ENCODE measurements at places on chromosomes 3 and 15.
A peak's percentile ranks its signal among the peaks of the same experiment; 100 is the strongest.

DNA sequence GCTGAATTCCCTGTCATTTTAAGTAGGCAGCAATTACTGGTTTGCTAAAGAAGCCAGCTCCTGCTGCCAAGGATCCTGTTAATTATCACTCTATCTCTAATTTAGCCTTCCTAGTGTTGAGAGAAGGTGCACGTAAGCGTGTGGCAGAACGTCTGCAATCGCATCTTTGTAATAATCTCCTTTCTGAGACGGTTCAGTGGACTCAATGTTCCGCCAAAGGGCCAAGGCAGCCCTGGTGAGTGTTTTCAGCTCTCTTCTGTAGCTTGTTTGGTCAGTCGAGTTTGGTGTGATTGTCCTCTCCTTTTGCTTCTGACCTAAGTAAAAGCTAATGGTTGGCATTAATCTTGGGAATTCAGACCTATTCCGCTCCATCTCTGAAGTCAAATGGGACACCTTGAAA, 24.2 kb downstream of the MITF start:
- no peak for DNase-seq

- no peak for DNase-seq
These were observed 55.4 kb downstream of the RASGRF1 start for GRCh38 chr15:79035111-79035601.

- DNase-seq: peak; percentile 30
These were observed 15.0 kb upstream of the C15orf61 start for GRCh38 chr15:67505675-67506572.

DNA sequence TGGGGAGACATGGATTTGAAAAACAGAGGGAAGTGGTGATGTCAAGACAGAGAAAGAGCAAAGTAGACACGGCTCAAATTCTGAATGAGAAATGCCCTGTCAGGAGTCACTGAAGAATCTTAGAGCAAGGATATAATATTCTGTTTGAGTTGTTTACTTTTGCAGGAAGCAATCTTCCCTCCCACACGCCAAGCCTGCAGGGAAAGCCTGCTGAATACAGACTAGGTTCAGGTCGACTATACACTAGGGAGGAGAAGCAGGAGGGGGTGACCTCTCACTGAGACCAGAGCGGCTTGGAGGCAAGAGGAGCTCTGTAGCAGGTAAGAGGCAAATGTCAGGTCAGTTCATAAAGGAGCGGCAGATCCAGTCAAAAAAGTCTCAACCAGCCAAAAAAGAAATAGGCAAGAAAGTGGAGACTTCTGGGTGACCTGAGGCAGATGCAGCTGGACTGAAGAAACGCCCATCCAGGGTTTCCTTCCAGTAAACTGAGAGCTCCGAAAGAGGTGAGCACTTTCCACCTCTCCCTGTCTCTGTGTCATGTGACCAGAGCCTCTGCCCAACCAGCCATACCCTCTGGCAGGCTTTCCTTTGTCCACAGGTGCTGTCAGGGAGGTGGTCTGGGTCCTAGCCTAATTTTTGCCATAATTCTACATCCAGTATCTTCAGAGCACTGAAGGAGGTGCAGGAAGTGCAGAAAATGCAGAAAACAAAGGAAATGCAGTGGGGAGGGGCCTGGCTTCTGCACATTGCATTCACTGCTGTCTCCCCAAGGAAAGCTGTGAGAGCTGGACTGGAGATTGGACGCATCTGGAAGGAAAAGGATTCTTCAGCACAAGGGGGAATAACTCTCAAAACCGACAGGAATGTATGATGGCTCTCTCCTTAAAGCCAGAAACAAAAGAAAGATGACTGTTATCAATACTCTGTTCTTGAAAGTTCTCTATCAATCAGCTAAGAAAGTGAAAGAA, 37.8 kb upstream of the CTXND1 start:
- no peak for DNase-seq

GRCh38 chr15:62287066-62287857, 122.2 kb upstream of the C2CD4B start:
- no peak for DNase-seq

DNA sequence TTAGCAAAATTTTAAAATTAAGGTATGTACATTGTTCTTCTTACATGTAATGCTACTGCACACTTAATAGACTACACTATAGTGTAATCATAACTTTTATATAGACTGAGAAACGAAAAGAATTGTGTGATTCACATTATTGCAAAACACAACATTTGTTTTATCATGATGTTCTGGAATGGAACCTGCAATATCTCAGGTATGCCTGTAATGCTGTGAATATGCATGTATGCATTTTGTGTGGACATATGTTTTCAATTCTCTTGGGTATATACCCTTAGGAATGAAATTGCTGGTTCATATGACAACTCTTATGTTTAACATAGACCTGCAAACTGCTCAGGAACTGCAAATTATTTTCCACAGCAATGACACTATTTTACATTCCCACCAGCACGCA, 38.6 kb upstream of the TJP1 start:
- no peak for DNase-seq

- no peak for DNase-seq
These were observed at the start of gene ARL14 for GRCh38 chr3:160676547-160677303. Gene ARL14, plus strand, starts transcription at chr3:160677160. Its CDS starts 187 bp downstream, at chr3:160677347.

DNA sequence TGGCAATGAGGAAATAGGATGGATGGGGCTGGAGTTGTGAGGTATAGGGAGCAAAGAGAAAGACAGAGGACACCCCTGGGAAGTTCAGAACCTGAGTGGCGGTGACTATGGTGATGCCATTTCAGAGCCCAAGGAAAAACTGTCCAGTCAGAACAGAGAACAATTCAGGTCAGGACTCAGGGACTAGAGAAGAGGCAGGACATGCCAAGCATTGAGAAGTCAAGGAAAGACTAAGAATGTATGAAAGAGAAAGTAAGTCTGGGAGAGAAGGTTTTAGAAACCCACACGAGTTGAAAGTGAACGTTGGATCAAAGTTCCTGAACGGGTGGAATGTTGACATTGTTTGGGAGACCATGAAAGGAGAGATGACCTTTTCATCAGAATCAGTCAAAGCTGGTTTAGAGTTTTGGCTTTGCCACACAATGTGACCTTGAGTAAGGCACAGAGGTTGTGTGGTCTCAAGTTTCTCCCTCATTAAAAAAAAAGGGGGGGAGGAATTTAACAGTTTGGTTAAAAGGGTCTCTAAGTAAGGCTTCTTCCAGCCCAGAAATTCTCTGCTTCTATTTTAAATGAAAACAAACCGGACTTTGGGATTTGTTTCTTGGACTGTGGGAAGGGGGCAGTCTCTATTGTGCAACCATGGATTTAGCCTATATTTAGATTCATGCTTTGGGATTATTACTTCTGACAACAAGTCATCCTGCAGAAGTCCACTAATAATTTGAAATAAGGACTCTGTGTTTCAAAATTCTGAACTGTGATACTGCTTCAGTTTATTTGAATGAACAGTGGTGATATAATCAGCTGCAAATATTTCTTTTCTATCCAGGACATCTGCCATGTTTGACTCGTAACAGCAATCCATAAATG, 315.9 kb upstream of the TBL1XR1 start:
- no peak for DNase-seq

- DNase-seq: no peak
These were observed 23.4 kb downstream of the VIPR1 start for GRCh38 chr3:42525736-42526345.

DNA sequence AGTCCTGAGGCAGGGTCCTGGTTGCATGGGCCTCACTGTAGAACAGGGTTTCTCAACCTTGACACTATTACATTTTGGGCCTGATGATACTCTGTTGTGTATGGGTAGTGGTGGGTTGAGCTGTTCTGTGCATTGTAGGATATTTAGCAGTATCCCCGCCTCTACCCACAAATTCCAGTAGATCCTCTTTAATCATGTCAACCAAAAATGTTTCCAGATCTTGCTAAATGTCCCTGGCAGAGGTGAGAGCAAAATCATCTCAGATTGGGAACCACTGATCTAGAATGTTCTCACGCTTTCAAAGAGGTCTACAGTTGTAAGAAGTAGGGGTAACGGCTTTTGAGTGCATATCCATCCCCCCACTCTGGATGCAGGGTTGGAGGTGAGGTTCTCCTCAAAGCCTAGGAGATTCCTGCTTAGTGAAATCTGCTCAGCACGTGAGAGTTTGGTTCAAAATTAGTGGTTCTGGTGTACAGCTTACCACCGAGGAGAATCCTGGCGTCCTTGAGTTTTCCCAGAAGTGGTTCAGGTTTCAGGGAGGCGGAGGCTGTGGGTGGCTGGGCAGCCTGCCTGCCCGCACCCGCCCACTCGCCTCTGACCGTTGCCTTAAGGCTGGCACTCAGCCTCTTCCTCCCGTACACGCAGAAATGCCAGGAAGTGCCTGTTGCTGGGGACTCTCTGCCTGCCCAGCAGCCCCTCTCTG, 5.3 kb downstream of the ACVR2B start:
- DNase-seq: no peak

- DNase-seq: no peak
These were observed 99.3 kb downstream of the MME start for GRCh38 chr3:155179437-155179827.

GRCh38 chr3:8113626-8114025, 388.0 kb upstream of the LMCD1 start:
- DNase-seq: no peak

- DNase-seq: no peak
These were observed 201.2 kb downstream of the RPLP1 start for GRCh38 chr15:69653846-69654245.

DNA sequence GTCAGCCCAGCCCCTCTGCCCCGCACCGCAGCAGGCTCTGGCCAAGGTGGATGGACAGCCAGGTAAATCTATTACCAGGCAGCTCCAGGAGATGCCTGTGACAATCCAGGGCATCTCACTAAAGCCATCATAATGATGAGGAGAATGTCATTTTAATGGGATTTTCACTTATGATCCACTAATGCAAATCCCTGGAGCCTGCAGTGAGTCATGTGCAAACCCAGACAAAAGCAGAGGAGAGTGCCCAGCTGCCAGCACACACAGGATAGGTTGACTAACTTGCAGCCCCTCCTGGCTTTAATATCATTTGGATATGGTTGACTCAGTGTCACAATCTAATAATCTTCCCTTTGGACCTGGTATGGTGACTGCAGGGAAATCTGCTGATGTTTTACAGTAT, 206.9 kb upstream of the TRIM42 start:
- DNase-seq: no peak

DNA sequence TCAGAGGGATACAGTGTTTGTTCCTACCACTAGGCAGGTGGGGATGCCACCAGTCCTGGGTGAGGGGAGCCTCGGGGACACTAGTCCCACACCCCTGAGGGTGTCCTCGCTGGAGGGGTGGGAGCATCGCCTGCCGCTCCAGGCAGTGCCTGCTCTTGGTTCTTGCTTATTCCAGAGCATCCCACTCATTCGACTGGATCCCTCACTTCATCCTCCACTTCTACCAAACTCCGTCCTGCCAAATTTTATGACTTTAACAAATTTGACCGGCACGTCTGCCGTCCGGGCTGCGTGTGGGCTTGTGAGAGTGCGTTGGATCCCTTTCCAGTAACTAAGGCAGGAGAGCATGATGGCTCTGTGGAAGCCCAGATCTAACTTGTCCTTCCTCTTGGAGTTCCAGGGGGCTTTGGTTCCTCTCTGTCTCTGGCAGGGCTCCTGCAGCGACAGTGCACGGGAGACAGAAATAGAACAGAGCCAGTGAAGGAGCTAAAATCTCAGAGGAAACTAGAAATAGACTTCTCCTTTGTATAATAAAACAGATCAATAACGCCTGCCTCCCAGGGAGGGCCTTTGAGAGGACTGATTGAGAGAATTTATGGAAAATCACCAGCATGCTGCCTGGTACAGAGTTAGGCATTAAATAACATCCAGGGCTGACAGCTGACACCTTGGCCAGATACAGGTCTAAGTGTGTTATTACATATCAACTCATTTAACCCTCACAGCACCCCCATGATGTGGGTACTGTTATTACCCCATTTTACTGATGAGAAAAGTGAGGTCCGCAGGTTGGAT, 34.5 kb downstream of the MGLL start:
- DNase-seq: no peak

GRCh38 chr15:64944961-64945360, 33.3 kb downstream of the ANKDD1A start:
- no peak for DNase-seq

DNA sequence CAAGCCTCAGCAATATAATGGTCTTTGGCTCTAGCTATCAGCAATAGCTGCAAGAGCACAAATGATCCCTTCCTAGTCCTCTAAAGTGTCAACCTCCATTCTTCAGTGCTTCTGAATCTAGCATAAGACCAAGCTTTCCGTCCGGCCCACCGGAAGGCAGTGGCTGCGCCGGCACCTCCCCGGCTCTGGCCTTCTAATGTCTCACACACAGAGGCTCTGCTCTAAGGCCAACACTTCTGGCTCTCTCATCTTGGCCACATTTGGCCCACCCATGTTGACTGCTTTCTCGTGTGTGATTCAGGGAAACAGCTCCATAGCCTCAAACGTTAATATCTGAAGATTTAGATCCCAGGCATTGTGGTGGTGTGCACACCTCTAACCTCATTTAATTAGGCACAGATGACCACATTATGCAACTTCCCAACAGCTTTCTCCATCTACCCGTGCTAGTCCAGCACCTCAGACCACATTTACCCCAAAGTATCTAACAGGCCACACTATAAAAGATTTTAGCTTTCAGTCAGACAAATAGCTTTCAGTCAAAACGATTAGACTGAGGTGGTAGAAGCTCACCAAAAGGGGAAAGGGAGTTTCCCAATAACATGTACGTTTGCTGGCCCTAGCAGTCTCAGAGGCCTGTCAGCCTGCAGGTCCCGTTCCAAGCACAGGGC, 19.3 kb downstream of the SLC51A start:
- DNase-seq: no peak

GRCh38 chr15:90482124-90483011, 47.4 kb upstream of the CRTC3 start:
- peak; percentile 84 for DNase-seq

DNA sequence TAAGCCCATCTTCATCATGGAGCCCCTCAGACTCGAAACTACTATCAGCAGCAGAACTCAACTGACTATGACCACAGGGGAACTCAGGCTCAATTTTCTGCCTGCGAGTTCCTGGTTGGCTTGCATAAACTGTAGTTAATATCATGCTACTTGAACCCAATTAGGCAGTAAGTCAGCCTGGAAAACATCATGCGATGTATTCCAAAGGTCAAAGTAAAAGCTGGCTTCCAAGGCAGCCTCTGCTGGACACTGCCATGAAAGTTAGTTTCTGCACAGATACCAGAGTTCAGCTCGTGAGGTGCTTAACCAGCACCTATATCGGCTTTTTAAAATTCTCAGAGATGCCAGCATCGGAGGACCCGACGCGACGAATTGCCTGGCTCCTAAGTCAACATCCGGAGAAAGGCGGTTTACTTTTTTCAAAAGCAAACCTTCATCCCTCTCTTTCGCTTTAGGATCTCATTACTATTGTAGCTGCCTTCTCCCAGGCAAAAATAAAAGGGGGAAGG, 3.8 kb downstream of the ANP32A start:
- DNase-seq: no peak

DNA sequence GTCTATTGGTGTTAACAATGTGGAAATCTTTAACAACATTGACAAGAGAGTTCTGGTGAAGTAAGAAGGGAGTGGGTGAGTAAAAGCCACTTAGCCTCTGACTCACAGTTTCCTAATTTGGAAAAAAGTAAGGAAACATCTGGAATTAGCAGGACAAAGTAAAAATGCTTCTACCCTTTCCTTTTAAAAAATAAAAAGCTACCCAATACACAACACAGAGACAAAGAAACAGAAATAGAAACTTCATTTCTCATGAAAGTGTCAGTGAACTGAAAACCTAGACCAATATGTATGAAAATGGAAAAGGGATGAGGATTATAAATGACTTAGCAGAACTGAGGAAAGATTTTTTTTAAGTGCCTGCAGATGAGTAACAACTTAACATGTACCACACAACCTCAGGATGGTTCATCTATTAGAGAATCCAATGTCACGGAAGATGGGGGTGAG, 65.4 kb downstream of the SSR3 start:
- DNase-seq: no peak

Data from Ammon's horn (tissue), 1 donor.